ENCODE measurements at places on chromosomes 3 and 15.
A peak's percentile ranks its signal among the peaks of the same experiment; 100 is the strongest.

GRCh38 chr15:25939122-25939521, 76.0 kb upstream of the ATP10A start:
- DNase-seq: no peak

GRCh38 chr15:92907896-92908712, 8.0 kb downstream of the CHD2 start:
- no peak for DNase-seq

DNA sequence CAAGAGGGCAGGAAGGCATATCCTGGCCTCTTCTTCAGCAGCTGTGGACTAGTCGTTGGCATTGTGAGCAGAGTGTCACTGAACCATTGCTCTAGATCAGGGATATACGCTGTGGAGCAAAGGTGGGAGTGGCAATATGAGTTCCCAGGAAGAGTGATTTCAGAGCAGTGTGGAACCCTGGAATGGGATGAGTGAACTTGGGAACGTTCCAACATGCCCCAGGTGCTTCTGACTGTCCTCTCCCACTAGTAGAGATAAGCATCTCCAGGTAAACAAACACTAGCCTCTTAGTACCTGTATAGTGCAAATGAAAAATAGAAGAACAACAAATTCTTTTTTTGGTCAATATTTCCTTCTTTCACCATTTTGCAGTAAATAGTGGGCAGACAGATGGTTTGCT, 123.6 kb upstream of the VEPH1 start:
- DNase-seq: no peak

DNA sequence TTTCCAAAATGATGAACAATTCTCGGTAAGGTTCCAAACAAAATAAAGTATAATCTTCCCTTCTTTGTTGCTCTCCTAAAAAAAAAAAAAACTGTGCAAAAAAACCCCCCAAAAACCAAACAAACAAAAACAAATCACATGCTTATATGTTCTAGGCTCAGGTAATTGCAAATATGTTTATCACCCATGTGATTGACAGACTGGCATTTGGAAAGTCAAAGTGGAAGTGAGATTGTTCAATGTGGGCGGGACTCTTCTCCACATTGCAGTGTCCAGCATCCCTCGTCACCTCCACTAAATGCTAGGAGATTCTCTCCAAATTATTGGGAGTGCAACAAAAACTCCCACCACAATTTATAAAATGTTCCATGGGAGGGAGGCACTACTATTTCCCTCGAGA, 57.6 kb upstream of the CACNA1D start:
- no peak for DNase-seq

- DNase-seq: no peak
Observed at GRCh38 chr3:145696011-145696410, 465.0 kb downstream of the PLOD2 start.

DNA sequence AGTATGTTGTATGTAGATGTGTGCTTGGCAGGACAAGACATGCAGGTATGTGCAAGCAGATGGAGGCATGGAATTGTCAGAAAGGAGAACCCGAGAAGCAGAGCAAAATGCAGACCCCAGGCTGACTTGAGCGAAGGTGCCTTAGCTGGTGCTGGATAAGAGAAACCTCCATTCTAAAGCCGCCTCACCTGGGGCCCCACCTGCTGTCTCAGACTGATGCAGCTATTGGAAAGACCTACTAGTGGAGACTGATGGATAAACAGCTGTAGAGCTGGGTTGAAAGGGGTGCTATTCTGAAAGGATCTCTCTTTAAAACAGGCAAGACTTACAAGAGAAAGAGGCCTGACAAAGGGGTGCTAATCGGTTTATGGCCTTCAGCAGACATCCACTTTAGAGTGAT, 86.2 kb downstream of the EPHB1 start:
- no peak for DNase-seq

- DNase-seq: no peak
Observed at GRCh38 chr3:127256138-127256537, 31.7 kb downstream of the PRR20G start.

DNA sequence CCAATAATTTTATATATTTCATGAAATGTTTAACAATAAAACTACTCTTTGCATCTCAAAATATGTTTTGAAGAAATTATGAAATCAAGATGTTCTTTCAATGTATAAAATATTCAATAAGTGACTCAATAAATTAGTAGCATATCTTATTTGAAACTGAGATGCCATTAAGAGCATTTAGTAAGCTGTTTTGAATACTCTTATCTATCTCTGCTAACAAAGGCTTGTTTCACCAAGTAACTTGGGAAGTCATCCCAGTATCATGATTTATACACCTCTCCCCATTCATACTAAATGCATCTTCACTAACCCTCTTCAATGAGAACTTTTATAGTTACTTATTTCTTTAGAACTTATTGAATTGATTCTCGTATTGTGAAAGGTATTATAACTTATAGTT, 43.1 kb downstream of the TNIK start:
- DNase-seq: no peak

- no peak for DNase-seq
Observed at GRCh38 chr3:135994708-135995337, 29.3 kb downstream of the PPP2R3A start.

DNA sequence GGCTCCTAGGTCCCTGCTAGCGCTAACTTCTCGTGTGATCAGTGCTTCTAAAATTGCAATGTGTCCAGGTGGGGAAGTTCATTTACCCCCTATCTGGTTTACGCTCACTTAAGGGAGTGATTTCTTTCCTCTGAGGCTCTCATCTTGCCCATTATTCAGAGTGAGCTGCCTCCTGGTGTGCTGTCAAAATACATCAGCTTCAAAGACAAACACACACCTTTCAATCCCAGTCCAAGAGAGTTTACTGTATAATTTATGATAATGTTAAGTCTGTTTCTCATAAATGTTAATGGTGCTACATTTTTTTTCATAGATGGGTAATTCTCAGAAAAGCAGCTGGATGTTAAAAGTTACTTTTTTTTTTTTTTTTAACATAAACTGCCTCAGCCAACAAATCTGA, 112.3 kb downstream of the RORA start:
- no peak for DNase-seq

- no peak for DNase-seq
Observed at GRCh38 chr3:158769952-158770740, 31.7 kb upstream of the MFSD1 start.

- no peak for DNase-seq
Observed at GRCh38 chr3:191227541-191227940, 28.5 kb downstream of the OSTN start.

DNA sequence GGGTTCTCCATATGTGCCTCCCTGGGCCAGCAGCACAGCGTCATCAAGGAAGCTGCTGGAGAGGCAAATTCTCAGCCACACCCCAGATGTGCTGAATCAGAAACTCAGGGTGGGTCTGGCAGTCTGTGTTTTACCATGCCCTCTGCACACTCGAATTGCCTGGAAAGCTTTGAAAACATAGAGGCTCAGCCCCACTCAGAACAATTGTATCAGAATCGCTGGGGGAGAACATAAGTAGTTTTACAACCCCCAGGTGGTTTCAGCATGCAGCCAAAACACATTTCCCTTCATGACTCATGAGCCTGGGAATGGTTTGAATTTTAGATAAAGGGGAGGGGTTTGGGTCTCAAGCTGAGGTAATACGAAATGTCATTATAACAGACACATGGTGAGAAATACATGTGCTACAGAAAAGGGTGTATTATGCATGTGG, 9.6 kb downstream of the TGM4 start:
- DNase-seq: no peak

GRCh38 chr3:87423336-87423735, 147.0 kb upstream of the POU1F1 start:
- no peak for DNase-seq

DNA sequence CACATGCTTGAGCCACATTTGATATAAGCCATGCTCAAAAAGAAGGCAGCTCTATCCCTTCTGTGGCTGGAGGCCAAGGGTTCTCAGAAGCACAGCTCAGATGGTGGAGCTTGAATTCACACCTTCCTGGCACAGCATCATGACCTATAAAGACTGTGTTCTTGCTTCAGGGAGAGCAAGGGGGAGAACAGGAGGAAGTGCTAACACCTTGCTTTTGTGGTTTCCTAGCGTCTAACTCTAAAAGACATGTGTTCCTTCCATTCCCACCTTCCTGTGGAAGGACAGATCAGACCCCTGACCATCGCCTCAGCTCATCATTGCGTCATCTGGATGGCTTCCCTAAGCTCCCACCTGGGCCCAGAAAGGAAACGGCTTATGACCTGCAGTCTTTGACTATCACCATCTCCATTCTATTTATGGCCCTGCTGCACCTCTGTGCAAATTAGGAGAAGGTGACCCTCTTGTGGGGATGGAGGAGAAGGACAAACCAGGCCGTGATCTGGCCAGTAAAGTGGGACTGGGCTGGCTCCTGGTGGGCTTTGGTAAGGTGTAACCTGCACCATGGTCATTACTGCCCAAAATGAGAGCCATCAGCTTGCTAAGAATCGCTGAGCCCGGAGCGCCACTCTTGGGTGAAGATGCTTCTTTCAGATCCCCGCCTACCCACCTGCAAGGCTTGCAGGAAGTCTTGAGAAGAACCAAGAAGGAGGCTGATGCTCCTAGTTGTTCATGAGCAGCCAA, 128.5 kb downstream of the SERPINI1 start:
- no peak for DNase-seq

GRCh38 chr15:83775738-83776137, 121.8 kb downstream of the ADAMTSL3 start:
- DNase-seq: no peak

DNA sequence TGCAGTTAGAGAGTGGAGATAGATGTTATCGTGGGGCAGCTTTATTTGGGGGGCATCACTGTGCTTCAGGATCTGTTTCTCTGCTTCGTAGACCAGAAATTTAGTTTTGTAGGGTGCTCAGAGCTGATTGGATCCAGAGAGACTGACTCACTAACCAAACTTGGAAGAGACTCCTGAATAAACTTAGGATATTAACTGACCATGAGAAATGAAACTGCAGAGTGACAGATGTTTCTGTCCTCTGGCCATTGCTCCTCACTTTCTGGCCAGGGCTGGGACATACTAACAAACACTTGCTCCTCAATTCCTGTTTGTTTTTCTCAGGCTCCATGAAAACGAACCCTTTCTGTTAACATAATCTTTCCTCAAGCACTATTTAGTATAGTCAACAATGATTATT, 4.3 kb downstream of the ZNF592 start:
- no peak for DNase-seq

DNA sequence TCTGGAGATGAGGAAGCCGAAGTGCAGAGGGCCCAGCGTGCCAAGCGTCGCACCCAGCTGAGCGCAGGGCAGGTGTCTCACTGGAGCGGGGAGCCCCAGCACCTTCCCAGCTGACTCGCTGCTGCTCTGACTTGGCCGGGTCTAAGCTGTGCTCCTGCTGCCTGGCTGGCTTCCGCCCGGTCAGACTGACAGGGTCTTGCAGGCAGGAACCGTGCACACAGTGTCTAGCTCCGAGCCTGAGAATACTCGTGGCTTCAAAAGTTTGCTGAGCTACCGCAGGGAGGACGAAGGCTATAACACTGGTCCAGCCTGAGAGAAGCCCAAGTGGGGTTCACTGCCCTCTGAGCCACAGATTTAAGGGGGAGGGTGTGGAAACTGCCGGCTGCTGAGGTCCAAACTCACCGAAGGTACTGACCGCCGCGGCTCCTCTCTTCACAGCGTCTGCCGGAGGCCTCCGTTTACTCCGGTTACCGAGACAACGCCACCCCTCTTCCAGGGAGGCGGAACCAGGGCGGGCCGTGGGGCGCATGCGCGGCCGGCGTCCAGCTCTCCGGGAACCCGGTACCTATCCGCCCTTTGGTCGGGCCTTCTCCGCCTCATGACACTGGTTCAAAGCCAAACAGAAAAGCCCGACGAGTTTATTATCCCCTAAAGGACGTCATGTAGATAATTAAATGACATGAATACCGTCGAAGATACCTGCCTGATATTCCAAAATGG, at the start of gene CFAP44:
Gene CFAP44, minus strand, starts transcription at position 443 of the 720 bp plus-strand sequence. CDS start 7,829 bp downstream, outside the sequence.
- peak; percentile 1 for DNase-seq

- DNase-seq: no peak
Observed at GRCh38 chr3:16112910-16113504, 61.5 kb upstream of the GALNT15 start.

DNA sequence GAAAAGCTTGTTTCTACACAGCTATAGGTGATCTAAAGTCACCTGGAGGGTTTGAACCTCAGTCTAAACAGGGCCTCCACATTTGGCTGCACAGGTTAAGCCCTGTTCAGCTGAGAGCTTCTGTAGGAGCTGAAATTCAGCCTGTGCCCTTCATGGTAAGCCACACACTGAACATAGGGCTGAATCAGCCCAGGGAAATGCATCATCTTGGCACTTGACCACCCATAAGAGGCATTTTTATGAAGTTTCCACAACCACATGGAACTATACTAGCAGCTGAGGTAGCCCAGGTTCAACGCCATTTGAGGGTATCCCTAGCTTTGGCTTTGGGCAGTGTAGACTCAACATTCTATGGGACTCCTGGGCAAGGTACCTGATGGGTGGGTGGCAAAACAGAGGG, 126.8 kb downstream of the FAM174B start:
- DNase-seq: no peak

DNA sequence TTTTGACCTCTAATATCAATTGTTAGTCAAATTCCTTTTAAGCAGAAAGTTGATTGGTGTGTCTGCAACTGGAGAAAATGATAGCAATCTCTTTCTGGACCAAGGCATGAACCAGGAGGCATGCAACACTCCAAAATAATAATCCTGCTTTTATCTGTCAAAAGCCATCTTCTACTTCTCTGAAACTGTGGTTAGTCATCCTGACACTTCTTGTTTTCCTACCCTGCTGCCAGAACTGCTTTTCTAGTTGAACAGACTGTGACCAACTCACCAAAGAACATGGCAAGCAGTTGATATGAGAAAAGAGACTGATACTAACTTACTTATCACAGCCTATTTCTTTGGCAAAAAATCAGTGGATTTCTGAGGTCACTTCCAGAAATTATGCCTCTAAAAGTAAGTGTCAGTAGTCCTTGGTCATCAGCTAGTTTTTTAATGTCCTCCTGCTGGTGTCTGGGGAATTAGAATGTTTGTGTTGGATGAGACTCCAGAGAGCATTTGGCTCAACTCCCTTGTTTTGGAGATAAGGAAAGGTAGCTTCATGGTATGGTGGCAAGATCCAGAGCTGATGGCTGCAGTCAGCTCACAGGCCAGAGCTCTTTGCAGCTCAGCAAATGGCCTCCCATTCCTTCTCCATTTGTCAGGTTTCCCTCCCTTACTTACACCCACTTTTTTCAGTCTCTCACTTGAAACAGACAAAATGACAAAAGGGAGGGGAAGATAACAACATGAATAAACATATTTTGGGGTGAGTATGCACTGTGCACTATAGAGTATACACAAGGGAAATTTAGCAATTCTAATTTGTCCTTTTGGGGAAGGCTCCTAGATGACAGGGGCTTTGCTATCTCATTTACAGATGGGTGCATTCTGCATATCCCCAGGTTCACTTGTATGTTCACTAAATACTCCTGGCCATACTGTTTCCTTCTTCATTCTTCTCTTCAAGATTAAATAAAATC, 7.0 kb downstream of the CRYGS start:
- DNase-seq: no peak

- no peak for DNase-seq
Observed at GRCh38 chr15:99452010-99452409, 113.8 kb upstream of the MEF2A start.

DNA sequence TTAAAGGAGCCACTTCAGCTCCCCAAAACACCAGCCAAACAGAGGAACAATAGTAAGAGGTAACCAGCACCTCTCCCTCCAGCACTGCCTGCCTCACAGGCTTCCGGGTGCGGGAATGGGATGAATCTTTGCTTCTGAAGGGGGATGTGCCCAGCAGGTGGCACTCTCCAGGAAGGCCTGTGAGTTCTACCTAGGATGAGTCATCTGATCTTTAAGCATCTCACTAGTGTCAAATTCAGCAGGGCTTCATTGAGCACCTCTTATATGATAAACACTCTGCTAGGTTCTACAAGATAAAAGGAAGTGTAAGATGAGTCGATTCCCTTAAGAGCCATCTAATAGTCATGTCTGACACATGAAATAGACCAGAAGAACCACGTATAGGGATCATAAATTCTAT, 237.4 kb upstream of the UMPS start:
- no peak for DNase-seq
